DMS79 treated with DMSO at 0.1 percent for 48 hours (cell line): ENCODE measurements at places on chromosomes 1 and 21.

DNA sequence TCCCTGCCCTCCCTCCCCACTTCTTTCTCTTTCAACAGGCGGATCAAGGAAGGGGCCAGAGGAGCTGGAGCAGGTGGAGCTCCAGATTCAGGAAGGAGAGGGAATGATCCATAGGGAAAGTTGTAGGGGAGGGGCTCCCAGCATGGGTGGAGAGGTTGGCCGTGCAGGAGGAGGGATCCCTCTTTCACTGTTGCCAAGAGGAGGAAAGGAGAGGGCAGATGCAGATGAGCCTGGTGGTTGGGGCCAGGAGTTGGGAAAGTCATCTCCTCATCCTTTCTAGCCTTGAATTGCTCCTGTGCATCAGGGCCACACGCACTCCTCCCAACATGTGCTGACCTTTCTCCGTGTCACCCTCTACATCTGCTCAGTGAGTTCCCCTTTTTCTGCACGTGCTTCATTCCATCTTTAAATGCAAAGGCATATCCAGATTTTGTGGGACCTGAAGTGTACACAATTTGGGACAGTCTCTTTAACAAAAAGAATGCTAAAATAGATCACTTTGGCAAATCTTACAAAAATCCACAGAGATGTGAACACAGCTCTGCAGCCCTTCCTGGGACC, 32.4 kb downstream of the ZBTB18 start:
- no peak for DNase-seq

DNA sequence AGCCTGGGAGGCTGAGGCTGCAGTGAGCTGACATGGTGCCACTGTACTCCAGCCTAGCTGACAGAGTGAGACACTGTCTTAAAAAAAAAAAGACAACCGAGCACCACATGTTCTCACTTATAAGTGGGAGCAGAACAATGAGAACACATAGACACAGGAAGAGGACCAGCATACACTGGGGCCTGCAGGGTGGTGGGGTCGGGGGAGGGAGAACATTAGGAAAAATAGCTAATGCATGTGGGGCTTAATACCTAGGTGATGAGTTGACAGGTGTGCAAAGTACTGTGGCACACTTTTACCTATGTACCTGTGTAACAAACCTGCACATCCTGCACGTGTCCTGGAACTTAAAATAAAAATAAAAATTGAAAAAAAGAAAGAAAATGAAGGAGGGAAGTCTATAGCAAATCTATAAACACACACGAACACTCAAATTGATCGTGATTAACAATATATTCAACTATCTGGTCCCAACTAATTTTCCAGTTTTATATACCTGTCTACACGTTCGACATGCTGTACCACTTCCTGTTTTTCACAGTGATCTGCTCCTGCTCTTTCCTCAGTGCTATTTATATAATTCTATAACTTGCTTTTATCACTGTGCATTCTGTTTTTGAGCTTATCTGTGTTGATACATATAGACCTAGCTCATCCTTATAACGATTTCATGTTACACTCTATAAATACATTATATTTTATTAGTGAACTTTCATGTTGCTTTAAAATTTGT, 27.2 kb downstream of the AK5 start:
- no peak for DNase-seq

- no peak for DNase-seq
These were observed 182.9 kb upstream of the KCND3 start for GRCh38 chr1:112172294-112172882.

DNA sequence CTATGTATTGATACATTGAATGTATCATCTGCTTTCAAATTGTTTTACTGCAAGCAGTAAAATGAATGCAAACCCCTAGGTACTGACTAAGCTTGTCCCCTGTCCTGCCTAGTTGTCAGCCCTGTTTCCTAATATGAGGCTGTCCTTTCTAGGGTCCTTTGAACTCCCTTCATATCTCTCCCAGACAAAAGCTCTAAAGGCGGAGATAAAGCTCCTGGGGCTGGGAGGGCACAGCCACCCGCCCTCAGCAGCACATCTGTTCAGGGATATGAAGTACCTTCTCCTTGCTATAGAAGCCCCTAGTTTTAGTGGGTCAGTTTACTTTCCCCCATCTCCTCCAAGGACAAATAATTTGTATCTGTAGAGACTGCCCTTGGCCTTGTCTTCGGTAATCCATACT, 93.1 kb upstream of the ETS2 start:
- no peak for DNase-seq

DNA sequence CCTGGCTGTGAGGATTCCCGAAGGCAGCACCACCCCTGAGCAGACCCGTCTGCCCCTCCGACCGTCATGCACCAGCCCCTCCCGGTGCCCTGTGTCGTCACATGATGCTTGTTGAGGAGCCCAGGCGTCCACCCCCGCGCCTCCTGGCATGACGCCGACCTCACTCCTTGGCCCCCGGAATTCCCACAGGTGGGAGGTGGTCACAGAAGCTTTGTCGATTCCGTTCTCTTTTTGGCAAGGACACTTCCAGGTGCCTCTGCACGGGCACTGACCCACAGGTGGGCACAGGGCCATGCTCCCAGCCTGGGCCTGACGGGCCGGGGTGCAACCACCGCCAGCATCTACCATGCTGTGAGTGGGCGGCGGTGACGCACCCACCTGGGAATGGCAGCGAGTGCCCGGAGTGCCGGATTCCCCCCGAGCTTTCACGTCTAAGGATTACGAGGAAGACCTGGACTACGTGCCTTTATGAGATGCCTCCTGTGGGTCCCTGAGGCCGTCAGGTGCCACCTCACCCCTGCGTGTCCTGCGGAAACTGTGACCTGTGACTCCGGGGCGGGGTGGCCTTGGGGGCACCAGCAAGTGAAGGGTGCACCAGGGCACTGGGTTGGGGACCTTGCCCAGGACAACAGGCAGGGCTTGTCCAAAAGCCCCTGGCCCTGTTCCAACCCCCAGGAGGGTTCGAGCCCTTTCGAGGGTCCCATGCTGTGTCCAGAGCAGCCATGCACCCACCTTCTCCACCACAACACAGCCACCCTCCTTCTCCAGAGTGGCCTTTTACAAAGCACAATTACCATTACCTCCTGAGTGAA, 31.4 kb upstream of the COL6A1 start:
- DNase-seq = no peak

- DNase-seq = peak; percentile 50
These were observed 441 bp downstream of the YARS1 start for GRCh38 chr1:32816676-32817158.

DNA sequence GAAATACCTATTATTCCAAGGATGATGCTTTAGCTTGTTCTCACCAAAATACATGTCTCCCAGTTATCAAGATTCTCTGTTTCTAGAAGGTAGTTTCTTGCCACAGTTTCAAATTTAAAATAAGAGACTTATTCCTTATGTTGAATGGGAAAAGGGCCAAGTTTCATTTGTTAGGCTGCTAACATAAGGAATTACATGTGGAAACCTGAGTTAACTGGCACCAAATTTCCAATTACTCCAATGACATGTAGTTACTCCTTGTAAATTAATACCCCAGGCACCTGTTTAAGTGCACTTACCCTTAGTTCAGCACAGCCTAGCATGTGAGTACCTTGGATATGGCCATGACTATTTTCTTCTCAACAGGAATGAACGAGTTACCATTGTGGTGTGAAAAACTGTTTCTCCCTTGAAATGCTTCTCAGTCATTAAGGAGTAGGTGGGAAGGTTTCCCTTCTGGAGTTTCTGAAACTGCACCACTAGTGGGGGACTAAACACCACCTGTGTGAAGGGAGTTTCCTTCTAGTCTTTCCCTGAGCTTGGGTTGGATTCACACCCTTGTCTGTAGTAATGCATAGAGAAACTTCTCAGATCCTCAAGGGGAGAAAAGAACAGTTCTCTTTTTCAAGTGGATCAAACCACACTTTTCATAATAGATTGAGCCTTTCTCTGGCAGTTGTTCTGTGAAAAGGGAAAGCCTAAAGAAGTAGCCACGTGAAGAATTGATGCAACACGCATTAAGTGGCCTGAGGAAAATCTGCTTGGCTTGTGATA, 32.3 kb upstream of the LRRC8C start:
- peak; percentile 45 for DNase-seq

DNA sequence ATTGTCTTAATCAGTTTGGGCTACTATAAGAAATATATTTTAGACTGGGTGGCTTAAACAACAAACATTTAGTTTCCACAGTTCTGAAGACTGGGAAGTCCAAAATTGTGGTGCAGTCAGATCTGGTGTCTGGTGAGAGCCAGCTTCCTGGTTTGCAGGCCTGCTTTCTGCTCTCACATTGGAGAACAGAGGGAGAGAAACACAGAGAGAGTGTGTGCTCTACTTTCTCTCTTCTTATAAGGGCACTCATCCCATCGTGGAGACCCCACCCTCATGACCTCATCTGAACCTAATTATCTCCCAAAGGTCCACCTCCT, 4.1 kb downstream of the LEPR start:
- DNase-seq = no peak

DNA sequence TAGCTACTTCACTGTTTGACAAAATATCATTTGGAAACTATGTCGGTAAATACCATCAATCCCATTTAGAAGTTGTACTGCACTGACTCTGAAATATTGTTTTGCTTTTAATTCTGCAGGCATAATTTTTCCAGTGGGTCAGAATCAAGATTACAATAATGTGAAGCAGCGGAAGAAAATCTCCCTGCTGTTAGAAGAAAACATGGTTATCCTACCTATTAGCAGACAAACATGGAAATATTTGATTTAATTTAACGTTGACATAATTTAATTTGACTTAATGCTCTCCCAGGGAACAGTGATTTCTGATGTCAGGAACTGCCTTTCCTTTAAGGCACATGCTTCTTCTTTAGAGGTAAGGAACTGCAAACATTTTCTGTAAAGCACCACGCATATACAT, 634.0 kb downstream of the LTN1 start:
- no peak for DNase-seq

GRCh38 chr1:85602571-85602970, 22.0 kb downstream of the CCN1 start:
- no peak for DNase-seq

GRCh38 chr1:110285316-110285715, 53.9 kb upstream of the RBM15 start:
- no peak for DNase-seq

- DNase-seq = no peak
These were observed 13.0 kb downstream of the PTPRC start for GRCh38 chr1:198651650-198652400.

DNA sequence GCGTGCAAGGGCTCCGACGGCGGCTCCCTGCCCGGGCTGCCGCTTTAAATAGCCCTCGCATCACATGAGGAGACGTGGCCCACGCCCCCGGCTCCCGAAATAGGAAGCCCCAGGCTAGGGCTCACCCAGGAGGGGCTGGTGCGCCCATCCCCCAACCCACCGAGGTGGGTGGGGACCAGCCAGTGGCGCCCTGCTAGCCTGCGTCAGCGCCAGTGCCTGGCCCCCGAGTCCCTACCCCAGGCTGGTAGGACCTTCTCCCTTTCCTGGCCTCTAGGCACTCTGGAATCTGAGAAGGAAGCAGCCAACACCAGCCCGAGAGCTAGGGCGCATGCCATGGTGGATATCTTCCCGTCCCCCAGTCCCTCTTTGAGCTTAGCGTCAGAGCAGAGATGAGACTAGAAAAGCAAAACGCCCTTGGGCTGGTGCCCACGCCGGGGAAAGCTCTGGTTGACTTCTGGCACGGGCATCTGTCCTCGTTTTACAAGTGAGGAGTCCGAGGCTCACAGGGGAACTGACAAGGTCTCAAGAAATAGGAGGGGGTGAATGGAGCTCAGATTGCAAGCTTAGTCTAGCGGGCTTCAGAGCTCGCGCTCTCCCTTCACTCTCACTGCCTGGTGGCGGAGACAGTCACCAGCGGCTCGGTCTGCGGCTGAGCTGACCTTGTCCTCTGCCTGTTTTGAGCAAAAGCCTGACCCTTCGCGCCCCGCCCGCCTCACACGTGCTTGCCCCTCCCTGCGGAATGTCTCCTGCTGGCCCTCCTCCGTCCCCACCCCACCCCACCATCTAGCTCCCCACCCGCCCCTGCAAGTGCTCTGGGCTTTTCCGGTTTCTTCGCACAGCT, at the start of gene FABP3:
Gene FABP3, minus strand, starts transcription at position 21 of the 841 bp plus-strand sequence. CDS start 62 bp downstream, outside the sequence.
- DNase-seq = peak; percentile 87

DNA sequence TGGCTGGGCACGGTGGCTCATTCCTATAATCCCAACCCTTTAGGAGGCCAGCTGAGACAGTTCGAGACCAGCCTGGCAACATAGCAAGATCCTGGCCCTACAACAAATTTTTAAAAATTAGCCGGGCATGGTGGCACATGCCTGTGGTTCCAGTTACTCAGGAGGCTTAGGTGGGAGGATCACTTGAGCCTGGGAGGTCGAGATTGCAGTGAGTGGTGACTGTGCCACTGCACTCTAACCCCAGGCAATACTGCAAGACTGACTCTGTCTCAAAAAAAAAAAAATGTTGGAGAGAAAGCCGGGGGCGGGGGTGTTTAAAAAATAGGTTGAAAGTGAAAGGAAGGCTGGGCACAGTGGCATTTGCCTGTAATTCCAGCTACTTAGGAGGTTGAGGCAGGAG, 16.5 kb downstream of the CLDN19 start:
- DNase-seq = no peak

DNA sequence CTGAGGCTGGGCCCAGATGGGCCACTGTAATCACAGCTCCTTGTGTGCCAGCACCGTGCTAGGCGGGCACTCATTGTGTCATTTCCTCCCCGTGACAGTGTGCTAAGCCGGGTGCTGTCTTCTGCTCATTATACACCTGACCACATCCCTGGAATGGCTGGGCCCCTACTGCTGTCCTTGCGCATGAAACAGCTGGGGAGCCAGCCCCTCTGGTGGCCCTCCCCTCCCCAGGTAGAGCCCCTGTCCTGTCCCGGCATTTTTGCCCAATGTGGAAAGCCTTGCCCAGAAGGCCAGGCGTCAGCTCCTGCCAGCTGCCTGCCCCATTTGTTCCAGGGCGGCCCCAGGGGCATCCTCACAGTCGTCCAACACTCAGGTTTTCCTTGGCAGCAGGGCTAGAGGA, 107.4 kb upstream of the CASZ1 start:
- DNase-seq = no peak

DNA sequence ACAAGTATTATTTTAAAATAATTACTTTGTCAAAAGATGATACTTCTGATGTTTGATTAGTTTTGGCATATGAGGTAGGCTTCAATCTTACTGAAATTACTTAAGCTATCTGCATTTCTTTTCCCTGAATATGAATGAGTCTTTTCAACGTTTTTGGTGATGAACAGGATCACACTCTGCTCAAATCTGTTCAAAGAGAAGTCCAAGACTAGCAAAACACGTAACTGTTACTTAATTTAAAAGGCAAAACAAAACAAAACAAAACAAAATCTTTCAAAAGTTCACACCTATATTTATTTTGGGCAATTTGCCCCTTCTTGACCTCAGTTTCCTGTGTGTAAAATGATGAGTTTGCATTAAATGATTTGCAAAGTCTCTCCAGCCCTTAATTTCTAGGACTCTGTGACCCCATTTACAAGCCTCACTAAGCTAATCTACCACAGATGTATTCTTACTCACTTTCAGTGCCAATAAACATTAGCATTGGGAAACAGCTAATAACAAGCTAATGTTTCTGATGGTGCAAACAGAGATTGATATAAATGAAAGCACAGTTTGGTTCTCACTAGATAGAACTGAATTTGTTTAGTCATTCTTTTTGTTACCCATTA, 865.4 kb downstream of the LTN1 start:
- no peak for DNase-seq

DNA sequence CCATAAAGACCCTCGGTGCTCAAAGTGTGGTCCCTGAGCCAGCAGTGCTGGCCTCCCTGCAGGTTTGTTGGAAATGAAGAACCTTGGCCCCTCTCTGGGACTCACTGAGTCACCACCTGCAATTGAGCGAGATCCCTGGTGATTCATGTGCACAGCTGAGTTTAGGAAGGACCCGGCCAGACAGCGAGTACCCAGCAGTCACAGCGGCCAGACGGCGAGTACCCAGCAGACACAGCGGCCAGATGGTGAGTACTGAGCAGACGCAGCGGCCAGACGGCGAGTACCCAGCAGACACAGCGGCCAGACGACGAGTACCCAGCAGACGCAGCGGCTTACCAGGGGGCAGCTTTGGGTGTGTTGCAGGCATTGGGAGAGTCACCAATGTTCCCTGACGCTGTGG, 123.8 kb downstream of the PRDM16 start:
- no peak for DNase-seq
